ENCODE measurements at places on chromosomes 4 and X.

DNA sequence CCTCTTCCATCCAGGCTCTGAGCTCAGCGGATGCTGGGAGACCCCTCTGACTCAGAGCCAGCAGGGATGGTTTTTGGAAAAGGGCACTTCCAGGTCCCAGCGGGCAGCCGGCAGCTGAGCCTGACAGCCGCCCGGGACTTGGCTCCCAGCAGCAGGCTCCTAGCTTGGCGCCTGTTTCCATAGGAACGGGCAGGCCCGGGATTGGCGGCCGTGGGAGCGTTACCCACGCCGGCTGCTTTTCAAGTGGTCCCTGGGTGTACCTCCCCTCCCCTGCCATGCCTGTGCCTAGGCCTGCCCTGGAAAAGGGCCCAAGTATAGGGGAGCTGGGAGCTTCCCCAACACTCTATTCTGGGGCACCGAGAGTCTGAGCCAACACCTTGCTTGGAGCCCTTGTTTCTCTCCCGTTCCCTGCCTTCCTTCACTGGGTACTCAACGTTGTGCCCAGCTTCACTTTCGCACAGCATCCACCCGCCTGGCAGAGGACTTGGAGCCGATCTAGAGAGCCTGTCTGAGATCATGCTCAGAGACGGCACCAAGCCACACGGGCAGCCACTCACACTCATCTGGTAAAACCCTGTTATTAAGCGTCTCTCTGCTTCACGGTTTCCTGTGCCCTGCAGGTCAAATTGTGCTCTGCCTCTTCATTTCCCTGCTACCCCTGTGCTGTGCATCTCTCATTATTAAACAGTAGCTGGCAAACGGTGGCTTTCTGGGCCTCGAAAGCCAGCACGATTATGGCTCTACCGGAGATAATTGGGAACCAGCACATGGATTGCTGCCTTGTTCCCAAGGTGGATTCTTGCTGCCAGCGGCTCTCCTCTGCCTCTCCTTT, 521.5 kb downstream of the BCOR start:
- DNase-seq: no peak

DNA sequence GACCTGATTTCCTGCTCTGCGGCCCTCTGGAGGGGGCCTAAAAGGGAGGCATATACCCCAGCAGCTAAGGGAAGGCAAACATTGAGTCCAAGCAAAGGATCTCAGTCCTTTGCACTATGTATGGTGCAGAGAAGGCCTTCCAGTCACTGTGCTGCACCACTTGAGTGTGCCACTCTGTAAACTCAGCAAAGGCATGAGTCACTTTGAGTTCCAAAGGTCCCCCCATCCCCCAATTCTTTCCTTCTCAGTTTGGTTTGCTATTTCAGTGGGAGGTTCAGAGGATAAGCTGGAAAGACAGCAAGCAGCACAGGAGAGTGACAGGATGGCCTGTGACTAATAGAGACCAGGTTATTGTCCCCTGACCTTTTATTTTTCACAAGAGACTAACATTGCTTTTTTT, 131.3 kb downstream of the FHDC1 start:
- DNase-seq: no peak

DNA sequence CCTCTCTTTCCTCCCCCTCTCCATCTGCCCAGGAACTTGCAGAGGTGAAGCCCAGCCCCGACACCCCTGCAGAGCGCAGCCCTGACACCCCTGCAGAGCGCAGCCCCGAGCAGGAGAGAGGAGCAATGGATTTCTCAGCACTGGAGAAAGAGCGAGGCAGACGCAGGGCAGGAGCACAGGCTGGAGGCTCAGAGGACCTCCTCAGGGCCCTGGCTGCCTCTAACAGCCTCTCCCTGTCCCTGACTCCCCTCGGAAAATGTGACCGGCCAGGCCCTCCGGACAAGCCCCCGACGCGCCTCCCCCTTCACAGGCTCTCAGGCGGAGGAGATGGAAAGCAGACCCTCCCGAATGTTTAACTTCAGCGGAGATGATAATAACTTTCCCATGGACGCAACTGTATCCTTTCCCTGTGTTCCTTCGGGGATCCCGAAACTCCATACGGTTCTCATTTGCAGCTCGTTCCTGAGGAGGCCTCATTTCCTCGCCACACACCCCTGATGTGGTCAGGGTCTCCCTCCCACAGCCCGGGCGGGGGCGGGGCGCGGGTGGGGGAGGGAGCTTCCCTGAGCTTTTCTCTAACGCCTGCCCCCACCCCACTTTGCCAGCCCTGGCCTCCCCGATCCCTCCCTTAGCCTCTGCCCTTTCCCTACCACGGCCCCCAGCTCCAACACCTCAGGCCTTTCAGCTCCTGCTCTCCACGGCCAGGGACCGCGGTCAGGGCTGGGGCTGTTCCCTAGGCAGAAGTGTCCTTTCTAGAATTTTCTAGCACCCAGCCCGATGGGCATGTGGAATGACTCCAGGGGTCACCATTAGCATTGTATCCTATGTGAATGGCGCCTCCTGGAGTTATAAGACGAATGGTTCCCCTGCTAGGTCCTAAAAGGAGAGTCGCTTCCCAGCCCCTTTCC, 201.1 kb upstream of the BCOR start:
- no peak for DNase-seq

DNA sequence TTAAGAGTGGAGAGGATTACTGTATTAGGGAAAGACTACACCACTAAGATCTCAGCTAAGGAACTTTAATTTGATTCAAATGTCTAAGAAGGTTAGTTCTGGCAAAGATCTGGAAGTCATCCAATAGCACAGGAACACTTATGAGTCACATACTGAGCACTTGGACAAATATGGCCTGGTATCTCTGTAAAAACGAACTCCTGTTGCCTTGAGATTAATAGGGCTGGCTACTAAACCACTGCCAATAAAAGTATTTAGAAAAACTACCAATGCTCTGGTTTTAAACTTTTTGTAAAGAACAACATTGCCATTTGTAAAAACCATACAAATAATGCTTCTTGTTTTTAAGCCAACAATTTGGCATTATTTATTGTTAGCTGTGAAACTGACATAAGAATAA, 70.5 kb downstream of the SEC24D start:
- DNase-seq: no peak

DNA sequence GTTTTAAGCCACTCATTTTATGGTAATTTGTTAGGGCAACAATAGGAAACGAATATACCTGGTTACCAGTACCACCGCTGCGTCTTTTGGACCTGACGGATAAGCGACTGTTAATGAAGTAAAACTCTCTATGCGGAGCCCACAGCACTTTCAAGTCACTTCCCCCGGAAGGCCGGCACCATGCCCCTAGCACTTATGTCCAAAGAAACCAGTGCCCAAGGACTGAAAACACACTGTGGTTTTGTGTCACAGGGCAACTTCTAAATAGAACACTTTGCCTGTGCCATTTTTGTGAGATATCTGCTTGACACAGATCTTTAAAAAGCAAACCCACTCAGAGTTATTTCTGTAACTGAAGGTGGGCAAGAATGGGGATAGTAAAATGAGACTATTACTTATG, 22.7 kb downstream of the SH3KBP1 start:
- no peak for DNase-seq

GRCh38 chrX:2677764-2678163, 13.3 kb upstream of the CD99 start:
- DNase-seq: no peak

DNA sequence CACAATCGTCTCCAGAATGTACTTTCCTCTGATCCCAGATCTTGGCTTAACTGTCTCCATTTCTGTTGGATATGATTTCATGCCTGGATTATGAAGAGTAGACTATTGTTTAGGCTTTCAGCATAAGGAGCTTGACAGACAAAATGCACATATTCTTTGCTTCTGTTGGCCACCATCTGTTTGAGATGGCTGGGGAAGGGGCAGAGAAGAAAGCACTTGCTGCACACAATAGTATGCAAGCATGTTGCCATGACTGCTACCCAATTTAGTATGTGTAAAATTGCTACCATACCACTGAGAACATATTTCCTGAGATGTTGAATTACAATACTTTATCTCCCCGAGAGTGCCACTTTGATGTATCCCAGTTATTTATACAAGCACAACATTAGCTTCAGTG, 127.9 kb upstream of the BMPR1B start:
- DNase-seq: no peak

- DNase-seq: no peak
Measured at GRCh38 chr4:111537871-111538270, 607.4 kb upstream of the FAM241A start.

- no peak for DNase-seq
Measured at GRCh38 chrX:118682258-118683014, 45.0 kb upstream of the IL13RA1 start.

DNA sequence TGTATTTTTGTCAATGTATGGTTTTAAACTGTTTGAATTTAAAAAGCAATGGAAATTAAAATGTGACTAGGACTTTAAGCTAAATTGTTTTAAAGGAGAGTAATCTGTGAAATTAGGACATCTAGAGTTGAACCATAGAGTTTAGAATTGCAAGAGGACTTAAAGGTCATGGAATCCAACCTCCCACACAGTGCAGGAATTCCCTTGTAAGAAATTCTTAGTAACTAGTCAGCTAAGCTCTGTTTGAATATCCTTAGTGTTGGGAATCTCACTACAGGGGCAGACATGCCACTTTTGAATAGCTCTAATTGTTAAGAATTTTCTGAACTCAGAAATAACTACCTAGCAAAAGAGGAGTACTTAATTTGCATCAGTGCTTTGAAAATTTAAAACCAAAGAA, 292.9 kb downstream of the IL1RAPL1 start:
- DNase-seq: no peak

DNA sequence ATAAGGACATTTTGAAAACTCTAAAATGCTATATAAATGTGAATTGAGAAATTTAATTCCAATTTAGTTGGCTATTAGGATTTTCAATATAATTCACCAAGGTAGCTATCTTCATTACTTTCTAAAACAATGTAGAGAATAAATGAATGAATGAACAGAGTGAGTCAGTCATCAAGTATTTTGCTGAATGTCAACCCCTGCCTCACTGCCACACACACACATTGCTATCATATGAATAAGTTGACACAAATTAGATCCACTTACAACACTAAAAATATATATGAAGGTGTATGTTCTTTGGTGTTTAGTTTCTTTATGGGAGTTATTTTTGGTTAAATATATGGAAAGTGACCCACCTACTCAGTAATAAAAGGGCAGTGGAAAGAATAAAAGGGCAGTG, 141.4 kb upstream of the SMIM10 start:
- no peak for DNase-seq

- DNase-seq: no peak
Measured at GRCh38 chr4:141462361-141462760, 174.0 kb upstream of the IL15 start.

DNA sequence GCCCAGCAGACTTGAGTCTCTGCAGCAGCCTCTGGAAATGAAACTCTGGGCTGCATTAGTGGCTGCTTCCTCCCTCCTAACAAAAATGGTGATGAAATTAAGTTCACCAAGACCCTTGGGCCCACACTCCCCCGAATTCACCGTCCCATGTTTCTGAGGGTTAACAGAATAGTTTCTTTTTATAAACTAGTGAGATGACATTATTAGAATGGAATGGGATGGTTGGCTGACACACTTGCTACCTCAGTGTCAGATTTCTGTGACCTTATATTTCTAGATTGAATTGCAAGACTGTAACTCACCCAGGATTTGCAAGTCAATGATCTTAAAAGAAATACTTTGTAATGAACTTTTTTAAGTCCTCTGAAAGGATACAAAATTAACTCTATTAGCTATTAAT, 127.1 kb downstream of the SHROOM3 start:
- DNase-seq: no peak

DNA sequence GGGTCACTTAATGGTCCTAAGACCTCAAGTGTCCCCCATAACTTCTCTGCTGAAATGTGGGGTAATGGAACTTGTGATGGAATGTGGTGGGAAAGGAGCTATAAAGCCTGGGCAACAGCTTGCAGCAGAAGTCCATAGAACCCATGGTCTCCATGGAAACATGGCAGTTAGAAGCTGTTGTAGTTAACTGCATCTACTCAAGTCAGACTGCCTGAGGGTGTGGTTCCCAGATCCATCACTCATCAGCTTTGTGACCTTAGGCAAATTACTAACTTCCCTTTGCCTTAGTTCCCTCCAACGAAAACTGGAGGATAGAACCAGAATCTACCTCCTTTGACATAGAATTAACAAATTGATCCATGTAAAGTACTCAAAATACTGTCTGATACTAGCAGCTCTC, 113.0 kb downstream of the SPATA18 start:
- no peak for DNase-seq

DNA sequence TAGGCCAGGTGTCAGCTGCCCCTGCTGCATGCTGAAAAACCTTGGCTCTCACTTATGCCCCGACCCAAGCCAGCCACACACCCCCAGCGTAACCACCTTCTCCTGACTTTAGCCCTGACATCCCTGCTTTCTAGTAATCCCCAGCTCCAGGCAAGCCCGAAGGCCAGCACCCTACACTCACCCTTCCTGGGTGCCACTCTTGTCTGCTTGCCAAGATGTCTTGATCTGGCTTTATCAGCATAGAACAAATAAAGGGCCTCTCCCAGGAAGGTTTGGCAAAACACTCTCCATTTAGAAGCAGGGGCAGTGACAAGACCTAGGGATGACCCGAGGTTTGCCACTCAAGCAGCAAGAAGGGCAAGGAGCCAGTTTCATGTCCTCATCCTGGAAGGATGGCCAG, 6.8 kb upstream of the MAP9 start:
- DNase-seq: no peak

DNA sequence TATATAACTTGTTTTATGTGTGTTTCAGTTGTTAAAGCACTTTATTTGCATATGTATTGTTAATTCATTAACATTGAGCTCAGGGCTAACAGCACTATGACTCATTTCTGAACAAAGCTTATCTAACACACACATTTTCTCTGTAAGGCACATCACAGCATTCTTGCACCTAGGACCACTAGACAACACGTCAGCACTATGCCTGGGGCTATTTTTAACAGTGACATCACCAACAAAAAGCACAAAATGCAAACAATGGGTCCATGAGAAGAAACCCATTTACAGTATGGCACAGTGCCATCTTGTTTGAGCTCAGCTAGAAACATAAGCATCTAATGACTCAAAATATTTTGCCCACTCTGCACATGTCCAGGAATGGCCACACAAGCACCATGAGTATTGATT, 124.4 kb downstream of the RELL1 start:
- no peak for DNase-seq

DNA sequence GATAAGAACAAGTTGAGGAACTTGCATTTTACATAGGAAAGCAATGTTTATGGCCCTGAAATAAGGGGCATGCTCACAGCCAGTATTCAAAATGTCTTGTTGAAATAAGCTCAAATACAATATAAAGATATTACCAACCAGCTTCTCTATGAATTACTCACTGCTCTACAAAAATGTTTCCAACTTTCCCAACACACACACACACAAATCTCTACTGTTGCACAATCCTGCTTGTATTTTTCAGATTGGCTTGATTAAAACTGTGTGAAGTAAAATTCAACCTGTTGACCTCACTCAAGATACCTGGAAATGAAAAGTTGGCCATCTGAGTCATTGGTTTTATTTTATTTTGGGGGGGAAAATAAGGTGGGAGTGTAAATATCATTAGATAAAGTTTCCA, 128.6 kb downstream of the CHIC2 start:
- DNase-seq: no peak

GRCh38 chrX:16839852-16840460, 30.2 kb downstream of the RBBP7 start:
- DNase-seq: no peak
